Cerebellar cortex (tissue), 1 donor: ENCODE measurements at places on chromosomes 5 and 9.

DNA sequence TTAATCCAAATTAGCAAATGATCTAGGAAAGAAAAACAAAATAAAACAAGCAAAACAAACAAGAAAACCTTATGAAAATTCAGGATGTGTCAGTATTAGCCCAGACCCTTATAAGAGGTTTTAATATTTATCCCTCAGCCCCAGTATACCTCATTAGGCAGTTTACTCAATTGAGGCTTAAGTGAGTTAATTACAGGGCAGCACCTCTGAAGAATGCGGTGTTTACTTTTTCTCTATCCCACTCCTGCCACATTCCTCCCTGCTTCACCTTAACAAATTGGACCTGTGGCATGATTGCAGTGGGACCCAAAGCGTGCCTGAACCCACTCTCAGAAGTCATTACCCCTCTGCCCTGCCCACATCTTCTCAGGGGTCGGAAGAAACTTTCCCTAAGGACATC lies 67.1 kb downstream of the SIL1 start:
- DNase-seq: no peak

DNA sequence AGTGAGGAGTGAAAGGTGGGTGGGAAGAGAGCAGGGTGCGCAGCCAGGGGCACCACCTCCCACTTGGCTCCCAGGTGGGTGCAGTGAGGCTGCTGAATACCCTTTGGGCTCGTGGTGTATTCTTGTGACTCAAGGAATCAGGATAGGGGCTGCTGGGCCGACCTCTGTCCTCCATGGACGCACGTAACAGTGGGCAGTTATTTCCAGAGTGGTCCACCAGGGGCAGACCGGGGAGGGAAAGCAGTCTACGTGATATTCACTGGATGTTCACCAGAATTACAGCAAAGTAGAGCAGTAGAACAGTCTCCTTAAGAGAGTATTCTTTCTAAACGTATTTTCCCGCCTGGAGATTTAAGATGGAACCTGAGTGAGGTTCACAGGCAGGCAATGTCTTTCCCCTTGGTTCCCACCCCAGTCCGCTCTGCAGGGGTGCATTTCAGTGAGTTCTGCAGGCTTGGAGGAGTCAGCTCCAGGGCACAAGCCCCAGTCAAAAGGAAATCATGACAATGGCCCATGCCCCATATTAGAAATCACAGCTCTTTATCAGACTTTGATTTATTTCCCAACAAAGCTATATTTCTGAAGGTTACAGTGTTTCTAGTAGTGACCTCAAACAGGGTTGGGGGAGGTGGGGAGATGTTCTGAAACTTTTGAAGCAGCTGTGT lies 88.7 kb downstream of the SYK start:
- no peak for DNase-seq

GRCh38 chr5:143056339-143056704 lies 286.1 kb downstream of the ARHGAP26 start:
- no peak for DNase-seq

DNA sequence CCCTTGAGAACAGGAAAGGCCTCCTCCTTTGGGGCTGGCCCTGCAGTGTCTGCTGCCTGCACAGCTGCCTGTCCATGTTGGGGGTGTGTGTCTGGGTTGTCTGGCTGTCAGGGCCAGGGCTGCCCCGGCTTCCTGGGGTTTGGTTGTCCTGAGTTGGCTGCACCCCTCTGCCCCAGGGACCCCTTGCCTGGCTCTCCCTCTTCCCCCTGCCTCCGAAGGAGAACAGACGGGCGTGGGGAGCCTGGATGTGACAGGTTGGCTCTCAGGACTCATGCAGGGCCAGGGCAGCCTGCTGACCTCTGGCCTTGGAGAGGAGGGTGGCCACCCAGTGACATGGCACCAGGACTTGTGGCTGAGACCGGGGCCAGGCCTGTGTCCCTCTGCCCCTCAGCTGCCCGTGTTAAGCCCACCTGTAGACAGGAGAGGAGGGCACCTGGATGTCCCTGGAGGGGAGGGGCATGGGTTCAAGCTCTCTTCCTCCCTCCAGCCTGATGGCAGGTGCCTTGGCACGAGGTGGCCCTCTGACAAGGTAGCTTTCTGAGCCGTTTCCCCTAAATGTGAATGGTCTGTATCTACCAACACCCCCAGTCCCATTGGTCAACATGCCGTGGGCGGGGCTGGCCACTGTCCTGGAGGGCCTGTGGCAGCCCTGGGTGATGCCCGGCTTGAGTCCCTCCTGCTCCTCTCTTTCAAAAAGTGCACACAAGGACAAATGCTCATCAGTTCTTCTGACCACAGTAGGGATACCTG lies 34.9 kb downstream of the WNK2 start:
- no peak for DNase-seq

- no peak for DNase-seq
Observed at GRCh38 chr5:13731121-13731628, 213.3 kb downstream of the DNAH5 start.

- no peak for DNase-seq
Observed at GRCh38 chr5:168159425-168159824, 132.0 kb upstream of the WWC1 start.

DNA sequence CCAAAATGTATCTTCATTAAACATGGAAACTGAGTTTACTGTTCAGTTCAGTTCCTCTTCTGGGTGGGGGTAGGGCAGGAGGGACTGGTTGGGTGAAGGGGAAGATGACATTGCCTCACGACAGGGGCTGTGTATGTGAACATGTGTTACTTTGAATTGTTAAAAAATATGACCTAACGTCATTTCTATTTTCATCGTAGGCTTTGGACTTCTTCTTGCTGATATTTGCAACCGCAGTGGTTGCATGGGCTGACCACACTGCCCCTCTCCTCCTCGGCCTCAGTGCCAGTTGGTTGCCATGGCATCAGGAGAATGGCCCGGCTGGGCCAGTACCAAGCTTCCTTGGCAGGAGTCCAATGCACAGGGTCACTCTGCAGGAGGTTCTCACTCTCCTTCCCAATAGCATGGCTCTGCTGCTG lies 41.5 kb downstream of the HACD4 start:
- peak; percentile 98 for DNase-seq

GRCh38 chr9:70134360-70134759 lies 90.7 kb downstream of the MAMDC2 start:
- DNase-seq: no peak

- no peak for DNase-seq
Observed at GRCh38 chr5:139251695-139252288, 41.7 kb upstream of the MATR3 start.

DNA sequence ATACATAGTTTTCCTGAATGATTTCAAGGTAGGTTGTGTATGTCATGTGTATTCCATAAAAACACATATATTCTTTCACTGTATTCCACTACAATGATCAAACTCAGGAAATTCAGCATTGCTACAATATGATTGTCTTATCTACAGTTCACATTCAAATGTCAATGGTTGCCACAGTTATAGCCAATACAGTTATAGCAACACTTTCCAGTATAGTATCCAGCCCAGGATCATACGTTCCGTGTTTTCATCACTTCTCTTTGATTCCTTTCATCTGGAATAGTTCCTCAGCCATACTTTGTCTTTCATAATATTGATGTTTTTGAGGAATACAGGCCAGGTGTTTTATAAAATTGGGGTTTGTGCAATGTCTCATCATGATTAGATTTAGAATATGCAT lies 9.5 kb downstream of the OR2S2 start:
- no peak for DNase-seq

DNA sequence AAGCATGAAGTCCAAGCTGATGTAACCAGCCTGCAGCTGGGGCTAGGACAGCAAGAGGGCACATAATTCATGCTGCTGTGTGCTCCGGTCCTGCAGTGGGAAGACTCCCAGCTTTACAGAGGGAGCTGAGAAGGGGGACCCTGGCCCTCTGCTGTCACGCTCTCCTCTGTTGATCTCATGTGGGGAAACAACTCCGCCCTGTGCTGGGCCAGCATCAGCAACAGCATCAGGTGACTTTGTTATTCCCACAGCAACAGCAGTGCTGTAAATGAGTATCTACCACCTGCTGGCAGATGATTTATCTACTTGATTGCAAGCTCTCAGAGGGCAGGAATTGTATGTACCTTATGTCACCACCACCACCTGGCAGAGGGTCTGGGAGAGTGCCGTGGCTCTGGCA lies 176.2 kb downstream of the COL23A1 start:
- no peak for DNase-seq

- no peak for DNase-seq
Observed at GRCh38 chr9:69744688-69745380, 15.0 kb downstream of the PTAR1 start.

- DNase-seq: no peak
Observed at GRCh38 chr9:83477571-83477970, 60.6 kb downstream of the FRMD3 start.

- DNase-seq: no peak
Observed at GRCh38 chr5:180424094-180424493, 70.1 kb upstream of the CNOT6 start.

- no peak for DNase-seq
Observed at GRCh38 chr9:114899461-114899860, 30.9 kb downstream of the TNFSF8 start.

GRCh38 chr5:38608874-38609273 lies 52.4 kb upstream of the LIFR start:
- DNase-seq: no peak

DNA sequence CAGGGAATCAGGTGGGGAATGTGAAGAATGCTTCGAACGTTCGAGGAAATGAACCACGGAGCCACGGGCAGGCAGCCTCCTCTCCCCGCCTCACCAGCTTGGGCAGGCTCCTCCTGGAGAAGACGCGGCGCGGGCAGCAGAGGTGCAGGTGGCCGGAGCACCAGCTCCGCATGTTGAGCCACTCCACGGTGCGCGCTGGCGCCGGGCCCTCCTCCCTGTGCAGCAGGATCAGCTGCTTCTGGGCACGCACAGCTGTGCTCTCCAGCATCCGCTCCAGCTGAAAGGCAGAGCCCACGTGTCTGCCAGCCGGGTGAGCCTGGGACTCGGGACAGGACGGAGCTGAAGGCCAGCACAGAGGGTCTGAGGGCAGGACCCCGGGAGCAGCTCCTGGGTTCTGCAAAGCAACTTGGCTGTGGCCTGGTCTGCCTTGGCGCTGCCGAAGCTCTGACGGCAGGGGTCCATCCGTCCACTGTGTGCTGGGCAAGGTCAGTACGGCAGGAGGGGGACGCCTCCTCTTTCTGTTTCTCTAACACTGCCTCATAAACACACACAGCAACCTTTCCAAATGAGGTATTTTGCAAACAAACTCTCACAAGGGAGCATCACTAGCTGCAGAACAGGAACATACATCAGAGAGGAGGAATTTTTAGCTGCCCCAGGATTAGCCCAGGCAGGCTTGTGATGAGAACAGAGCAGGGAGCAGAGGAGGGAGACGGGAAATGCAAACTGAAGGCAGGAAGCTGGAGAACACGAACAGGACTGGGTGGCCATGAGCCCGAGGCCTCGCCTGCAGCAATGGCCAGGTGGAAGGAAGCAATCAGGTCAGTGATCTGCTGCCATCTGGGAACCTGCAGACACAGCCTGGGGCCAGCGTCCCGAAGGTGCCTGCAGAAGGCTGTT lies 20.1 kb upstream of the NSMF start:
- peak; percentile 93 for DNase-seq

GRCh38 chr5:84430863-84431663 lies 46.4 kb upstream of the EDIL3 start:
- no peak for DNase-seq

- DNase-seq: no peak
Observed at GRCh38 chr9:106964822-106965525, 102.0 kb downstream of the ZNF462 start.

- no peak for DNase-seq
Observed at GRCh38 chr5:8239198-8239597, 370.2 kb downstream of the MTRR start.
